ENCODE measurements at places on chromosomes 3 and 15.
A peak's percentile ranks its signal among the peaks of the same experiment; 100 is the strongest.

- no peak for DNase-seq
Measured at GRCh38 chr15:80931721-80932512, 57.7 kb downstream of the MESD start.

GRCh38 chr15:87716422-87716821 lies 540.1 kb downstream of the NTRK3 start:
- no peak for DNase-seq

DNA sequence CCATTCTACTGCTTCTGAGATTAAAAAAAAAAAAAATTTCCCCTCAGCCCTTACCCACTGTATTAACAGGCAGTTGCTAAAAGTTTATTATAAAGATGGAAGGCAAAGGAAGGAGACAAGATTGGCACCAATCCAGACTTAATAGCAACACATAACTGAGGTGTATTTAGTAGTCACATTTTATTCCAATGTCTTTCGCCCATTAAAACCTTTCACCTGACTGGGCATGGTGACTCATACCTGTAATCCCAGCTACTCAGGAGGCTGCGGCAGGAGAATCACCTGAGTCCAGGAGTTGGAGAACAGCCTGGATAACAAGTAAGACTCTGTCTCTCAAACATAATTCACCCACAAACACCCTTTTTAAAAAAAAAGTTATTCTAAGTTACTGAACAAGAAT lies 4.4 kb downstream of the ACAP2 start:
- no peak for DNase-seq

- DNase-seq: no peak
Measured at GRCh38 chr3:125271127-125271526, 58.6 kb upstream of the SLC12A8 start.

- no peak for DNase-seq
Measured at GRCh38 chr3:38740537-38740936, 75.5 kb downstream of the SCN10A start.

DNA sequence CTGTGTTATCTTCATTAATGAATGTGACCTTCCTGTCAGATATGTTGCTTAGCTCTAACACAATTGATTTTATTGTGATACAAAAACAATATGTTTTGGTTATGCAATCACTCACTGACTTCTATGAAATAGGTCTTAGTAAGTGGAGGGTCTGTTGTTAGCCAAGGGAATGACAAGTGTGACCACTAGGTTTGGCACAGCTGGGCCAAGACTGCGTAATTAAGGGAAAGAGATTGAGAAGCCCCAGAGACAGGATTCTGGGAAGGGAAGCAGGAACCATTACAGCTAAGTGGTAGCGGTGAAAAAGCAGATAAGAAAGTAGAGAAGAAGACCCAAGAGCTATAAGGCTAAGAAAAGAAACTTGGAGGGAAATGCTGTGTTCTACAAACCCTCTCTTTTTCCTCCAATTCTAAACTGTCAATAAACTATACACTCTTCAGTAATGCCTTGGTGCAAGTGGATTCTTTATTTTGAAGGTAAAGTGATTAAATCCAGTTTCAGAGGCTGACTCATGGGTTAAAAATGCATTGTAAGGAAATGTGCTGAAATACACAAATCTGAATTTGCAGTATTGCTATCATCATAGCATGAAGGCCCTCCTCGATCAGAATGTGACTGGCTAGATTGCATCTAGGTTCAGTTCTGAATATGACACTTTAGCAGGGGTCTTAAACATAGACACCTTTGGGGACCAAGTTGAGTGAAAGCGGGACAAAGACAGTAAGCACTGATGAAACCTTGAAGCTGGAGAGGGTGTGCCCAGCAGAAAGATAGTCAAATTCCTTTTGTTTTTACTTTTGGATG lies 26.1 kb downstream of the KCNMB2 start:
- DNase-seq: no peak

GRCh38 chr3:127183931-127184869 lies 8.7 kb upstream of the PRR23E start:
- no peak for DNase-seq

- no peak for DNase-seq
Measured at GRCh38 chr3:99845331-99845730, 27.7 kb downstream of the CMSS1 start.

DNA sequence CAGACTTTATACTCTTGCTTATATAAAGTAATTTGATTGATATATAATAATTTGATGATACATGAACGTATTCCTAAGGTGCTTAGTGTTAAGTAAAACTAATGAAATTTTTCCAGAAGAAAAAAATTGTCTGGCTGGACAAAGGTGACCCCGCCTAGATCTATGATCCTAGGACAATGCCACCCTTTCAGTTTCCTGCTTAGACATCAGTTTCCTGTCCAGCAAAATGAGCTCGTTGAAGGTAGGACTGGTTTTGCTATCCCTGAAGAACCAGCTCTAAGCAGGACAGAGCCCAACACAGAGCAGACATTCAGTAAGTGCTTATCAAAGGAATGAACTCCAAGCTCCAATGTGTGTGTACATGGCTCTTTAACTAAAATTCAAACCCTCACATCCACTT lies 80.8 kb upstream of the SNTN start:
- DNase-seq: no peak

DNA sequence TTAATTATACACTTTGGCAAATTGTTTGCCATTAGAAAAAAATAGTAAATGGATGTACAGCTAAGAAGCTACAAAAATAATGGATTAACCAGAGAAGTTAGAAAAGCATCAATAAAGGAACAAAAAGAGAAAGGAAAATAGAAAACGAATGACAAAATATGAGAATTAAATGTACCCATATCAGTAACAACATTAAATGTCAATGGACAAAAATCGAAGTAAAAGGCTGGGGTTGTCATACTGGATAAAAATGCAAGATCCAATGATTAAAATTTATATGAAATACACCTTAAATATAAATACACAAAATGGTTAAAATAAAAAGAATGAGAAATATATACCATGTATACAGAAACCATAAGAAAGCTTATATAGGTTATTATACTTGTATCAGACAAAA lies 470.6 kb downstream of the OCA2 start:
- DNase-seq: no peak

- DNase-seq: no peak
Measured at GRCh38 chr3:140276703-140277102, 341.7 kb downstream of the CLSTN2 start.

GRCh38 chr3:30988769-30989168 lies 94.3 kb upstream of the GADL1 start:
- no peak for DNase-seq

- no peak for DNase-seq
Measured at GRCh38 chr3:174891524-174892203, 32.5 kb downstream of the NAALADL2 start.

- DNase-seq: no peak
Measured at GRCh38 chr15:65305150-65305758, 777 bp downstream of the RNU5B-1 start.

DNA sequence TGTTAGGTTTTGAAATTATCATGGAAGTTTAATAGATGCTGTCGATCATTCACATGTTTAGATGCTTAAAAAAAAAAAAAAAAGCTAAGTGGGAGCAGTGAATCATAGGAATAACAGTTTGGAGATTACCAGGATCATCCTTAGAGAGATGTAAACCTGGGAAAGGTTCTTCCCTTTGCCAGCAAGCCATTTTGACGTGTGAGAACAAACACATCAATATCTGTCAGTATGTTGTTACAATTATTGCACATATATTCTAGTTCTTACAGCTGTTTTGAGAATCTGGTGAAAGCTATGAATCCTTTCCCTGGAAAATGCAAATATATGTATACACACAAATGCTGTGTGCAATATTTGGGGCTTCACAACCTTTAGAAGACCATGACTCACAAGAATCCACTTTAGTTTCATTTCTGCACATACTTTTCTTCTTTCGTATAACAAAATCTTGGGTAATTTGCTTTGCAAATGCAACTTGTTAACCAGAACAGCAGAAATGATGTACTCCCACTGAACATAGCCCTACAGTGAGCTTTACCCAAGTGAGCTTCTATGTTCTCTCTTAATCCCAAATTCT lies 12.0 kb downstream of the NFKBIZ start:
- DNase-seq: no peak

GRCh38 chr3:194023501-194024280 lies 112.3 kb upstream of the HES1 start:
- peak; percentile 68 for DNase-seq

GRCh38 chr3:117201901-117202774 lies 492.6 kb downstream of the TUSC7 start:
- DNase-seq: no peak

- no peak for DNase-seq
Measured at GRCh38 chr3:24687671-24688070, 193.0 kb upstream of the THRB start.

DNA sequence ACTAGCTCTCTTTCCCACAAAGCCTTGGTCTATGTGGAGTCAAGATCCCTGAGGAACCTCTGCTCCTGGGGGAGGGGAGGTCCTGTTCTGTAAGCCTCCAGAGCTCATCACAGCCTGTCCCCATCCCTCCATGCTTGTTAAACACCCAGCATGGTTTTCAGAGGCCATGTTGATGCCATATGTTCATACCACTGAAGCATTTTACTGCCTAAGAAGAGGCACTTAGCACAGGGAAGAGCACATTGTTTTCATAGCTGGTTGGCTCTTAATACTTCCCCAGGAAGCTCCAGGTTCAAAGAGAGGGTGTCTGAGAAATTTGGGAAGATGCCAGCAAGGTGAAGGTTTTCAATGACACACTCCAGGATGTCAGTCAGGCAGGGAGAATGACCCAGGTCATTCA lies 25.6 kb downstream of the CPNE4 start:
- DNase-seq: peak; percentile 29

- no peak for DNase-seq
Measured at GRCh38 chr3:43998370-43998835, 243.3 kb upstream of the TOPAZ1 start.

DNA sequence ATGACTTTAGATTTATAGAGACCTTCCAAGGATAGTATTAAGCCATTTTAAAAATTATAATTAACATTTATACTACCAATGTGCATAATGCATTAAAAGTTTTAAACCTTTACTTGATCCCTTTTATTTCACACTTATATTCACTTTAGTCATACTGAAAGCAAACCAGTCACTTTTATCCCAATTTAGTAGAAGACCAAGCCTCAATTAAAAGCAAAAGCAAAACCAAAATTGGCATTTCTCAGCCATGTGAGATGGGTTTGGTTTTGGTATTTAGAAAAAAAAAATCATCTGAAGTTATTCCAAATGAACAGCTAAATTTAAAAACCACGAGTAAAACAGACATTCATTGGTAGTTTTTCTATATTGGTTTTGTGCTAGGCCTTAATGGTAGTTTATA lies 249.4 kb downstream of the LPP start:
- DNase-seq: no peak

DNA sequence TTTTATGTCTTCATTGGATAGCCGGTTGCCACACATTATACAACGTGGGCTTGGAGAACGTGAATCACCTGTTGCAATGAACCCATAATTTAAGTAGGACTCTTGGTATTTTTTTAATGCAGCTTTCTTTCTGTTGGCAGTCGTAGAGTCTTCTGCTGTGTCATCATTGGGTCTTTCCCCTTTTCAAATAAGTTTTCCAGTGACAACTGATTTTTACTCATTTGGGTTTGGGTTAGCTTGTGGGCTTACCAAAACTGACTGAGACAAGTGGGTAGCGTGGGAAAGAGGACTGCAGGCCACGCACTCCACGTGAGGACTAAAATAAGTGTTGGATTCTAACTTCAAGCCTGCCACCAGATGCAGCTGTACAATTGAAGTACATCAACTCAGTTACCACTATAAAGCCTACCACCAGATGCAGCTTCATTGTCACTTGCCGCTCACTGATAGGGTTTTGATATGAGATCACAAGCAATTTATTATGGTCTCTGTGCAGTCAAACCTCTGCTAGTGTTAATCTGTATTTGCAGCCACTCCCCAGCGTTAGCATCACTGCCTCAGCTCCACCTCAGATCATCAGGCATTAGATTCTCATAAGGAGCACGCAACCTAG lies 6.4 kb upstream of the CAPN7 start:
- DNase-seq: no peak

DNA sequence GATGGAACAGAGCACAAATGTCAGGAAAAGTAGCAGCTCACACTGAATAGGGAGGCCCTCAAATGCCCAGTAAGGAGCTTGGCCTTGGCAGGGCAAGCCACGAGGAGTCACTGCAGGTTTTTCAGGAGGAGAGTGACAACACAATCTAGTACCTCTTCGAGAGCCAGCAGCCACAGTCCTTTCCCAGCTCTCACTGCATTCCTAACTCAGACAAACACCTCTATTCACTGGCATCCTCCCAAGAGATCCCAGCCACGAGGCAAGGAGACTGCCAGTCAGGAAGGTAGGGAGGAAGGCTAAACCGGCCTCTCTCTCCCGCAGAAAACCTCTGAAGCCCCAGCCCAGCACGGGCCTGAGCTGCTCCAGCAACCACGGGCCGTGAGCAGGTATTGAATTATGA lies 146.0 kb upstream of the SMAD3 start:
- DNase-seq: no peak

- DNase-seq: no peak
Measured at GRCh38 chr15:36841193-36841592, 259.2 kb downstream of the MEIS2 start.

DNA sequence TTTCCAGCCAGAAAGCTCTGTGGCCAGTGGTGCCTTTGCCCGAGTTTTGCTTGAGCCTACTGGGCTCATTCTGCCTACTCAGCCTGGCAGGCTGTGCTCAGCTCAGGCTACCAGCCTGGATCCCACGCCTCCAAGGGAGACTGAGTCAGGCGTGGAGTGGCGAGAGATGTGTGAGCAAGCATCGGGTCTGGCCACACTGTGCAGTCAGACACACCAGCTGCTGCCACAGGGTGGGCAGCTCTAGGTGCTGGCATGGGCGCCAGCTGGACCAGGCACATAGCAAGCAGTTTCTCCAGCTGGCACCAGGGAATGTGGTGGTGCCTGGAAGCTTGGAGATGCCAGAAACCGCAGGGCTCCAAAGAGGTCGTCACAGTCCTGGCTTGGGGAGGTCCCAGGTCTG lies 498.5 kb upstream of the CNTN4 start:
- DNase-seq: no peak

DNA sequence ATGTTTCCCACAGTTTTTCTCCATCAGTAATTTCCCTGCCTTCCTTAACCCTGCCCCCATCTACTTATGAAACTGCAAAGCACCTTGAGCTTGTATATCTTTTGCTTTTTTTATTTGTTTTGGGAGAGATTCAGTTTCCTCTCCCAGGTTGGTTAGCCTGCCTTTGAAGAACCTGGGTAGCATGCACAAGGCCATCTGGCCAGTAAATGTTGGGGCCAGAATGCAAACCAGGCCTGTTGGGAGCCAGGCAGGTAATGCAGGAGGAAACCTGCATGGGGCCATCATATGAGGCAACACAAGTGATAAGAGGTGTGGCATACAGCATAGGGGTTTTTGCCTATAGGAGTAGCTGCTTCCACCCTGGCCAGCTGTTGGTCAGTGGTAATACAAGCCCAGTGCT lies 17.7 kb downstream of the SYNPR start:
- DNase-seq: no peak
